Activated CD8-positive, alpha-beta T cell treated with anti-CD3 and anti-CD28 coated beads for 36 hours (primary cell): ENCODE measurements at places on chromosomes 12 and 14. TPM values are rescaled to one million over a fixed set of nuclear protein-coding genes. Genes with fewer than 3 reads are reported as not detected.

DNA sequence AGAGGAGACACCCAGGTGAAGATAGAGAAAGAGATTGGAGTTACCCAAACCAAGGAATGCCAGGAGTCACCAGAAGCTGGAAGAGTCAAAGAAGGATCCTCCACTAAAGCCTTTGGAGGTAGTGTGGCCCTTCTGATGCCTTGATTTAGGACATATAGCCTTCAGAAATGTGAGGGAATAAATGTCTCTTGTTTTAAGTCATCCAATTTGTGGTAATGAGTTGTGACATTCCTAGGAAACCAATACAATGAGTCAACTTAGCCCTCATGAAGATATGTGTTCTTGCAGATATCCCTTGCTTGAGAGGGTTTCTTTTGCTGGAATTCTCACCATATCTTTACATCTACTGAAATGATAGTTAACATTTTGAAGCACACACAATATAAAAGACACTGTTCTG, 58.8 kb downstream of the CCER1 start:
- H3K4me1 ChIP-seq: no peaks in the 10 kb centered on the region
- no peaks in the 10 kb centered on the region for H3K36me3 ChIP-seq
- no peak overlapping the region for H3K27ac ChIP-seq
- no peak for DNase-seq

DNA sequence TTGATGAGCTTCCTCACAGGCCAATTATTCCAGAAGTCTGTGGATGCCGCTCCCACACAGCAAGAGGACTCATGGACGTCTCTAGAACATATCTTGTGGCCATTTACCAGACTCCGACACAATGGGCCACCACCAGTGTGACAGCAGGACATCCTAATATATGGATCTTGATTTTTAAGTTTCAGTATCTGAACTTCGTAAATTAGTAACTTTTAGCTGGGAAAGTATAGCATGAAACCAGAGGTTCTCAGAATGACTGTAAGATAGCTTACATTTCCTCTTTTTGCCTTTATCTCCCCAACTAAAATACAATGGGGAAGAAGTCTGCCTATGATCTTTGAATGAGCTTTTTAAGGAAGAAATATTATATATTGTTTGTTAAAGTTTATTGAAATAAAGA, 87.0 kb downstream of the DNAI7 start:
- H3K27ac ChIP-seq: peak overlapping the region; percentile 25
- no peak overlapping the region for H3K4me3 ChIP-seq
- H3K4me1 ChIP-seq: peaks cover 3% of the 10 kb centered on the region
- no peak for DNase-seq

TBC1D30 gene
- total RNA-seq: 0.72 TPM

- H3K4me3 ChIP-seq: peak overlapping the region; percentile 67
- peak; percentile 84 for DNase-seq
- H3K4me1 ChIP-seq: peaks cover 62% of the 10 kb centered on the region
- H3K27me3 ChIP-seq: no peaks in the 10 kb centered on the region
Measured at GRCh38 chr12:9751204-9752144, 9.2 kb downstream of the CD69 start.

DNA sequence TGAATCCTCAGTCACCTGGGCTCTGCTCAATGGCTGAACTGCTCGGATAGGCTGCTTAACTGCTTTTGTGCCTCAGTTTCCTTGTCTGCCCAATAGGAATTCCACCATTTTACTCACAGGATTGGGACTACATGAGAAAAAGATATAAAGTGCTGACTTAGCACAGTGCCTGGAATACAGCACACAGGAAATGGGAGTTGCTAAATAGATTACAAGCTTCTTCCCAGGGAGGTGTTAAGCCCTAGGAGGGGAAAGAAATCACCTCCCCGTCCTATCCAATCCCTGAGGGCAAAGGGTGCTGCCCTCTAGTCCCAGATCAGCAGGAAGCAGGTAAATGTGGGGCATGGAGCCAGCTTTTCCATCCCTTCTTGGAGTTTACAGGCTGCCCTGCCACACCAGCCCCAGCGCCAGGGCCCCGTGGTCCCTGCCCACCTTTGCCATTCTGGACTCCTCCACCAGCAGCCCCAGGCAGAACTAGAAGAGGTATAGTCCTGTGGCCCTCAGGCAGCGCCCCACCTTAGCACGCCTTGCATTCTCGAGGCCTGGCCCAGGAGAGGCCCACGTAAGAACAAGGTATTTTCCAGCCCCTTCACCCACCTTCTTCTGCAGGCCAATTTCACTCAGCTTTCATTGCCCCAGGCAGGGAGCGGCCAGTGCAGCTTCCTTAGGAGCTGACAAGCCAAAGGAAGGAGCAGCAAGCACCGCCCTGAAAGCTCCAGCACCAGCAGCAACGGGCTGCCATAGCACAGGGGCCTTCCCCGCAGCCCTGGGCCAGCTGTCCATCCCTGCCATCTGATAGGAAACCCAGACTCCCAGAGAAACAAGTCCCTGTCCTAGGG, 28.8 kb upstream of the RPLP0 start:
- DNase-seq: no peak
- H3K4me1 ChIP-seq: peaks cover 82% of the 10 kb centered on the region
- H3K4me3 ChIP-seq: no peak overlapping the region
- H3K36me3 ChIP-seq: no peaks in the 10 kb centered on the region

DNA sequence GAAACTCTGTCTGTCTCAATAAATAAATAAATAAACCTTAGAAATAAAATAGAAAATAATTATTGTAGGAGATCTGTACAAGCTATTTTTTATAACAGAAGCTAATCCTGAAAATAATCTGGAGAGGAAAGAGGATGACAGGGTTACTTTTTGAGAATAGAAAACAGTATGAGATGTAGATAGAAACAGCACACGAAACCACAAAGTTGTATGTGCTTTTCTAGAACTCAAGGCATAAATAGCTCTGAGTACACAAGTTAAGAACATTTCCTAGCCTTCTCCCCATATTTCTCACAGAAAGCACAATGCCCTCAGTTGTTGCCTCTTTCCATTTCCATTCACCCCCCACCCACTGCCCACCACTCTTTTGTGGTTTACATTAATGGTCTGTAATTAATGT, 35.7 kb downstream of the SLC38A4 start:
- DNase-seq: no peak
- peaks cover 7% of the 10 kb centered on the region for H3K4me1 ChIP-seq
- no peak overlapping the region for H3K4me3 ChIP-seq
- H3K27me3 ChIP-seq: peaks cover 1% of the 10 kb centered on the region
- H3K27ac ChIP-seq: no peak overlapping the region

DNA sequence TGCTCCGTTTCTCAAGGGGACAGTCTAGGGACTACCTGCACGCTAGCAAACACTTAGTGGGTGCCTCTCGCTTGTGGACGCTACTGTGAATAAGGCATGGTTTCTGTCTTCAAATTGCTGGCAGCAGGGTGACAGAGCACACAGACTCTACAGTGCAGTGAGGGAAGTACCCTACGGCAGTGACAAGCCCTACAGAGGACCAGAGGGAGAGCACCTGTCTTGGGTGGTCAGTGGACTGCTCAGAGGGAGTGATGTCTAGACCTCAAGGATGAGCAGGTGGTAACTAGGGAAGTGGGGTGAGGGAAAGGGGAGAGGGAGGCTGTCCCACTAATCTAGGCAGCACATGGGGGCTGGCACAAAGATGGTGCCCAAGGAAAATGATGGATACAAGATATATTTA, 160.5 kb downstream of the RBM19 start:
- no peaks in the 10 kb centered on the region for H3K27me3 ChIP-seq
- DNase-seq: no peak
- H3K36me3 ChIP-seq: peaks cover 23% of the 10 kb centered on the region
- no peak overlapping the region for H3K27ac ChIP-seq
- no peaks in the 10 kb centered on the region for H3K4me1 ChIP-seq
- H3K4me3 ChIP-seq: no peak overlapping the region

DNA sequence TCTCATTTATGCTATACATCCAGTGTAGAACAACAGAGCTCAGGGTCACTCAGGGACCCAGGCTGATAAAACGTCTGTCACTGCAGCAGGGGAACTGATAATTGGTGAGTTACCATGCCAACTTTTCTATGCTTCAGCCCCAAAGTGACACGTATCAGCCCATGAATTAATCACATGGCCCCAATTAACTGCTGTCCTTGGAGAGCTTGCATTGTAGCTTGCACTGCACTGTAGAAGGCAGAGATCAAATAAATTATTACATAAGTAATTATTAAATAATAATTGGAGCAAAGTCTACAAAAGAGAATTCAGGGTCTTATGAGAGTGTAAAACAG, 144.6 kb downstream of the SUDS3 start:
- no peak overlapping the region for H3K4me3 ChIP-seq
- no peak overlapping the region for H3K27ac ChIP-seq
- no peaks in the 10 kb centered on the region for H3K27me3 ChIP-seq
- DNase-seq: no peak

KLRC2 gene
- total RNA-seq: 2.5 TPM
